ENCODE measurements at places on chromosomes 2 and 18. TPM values are rescaled to one million over a fixed set of nuclear protein-coding genes. Genes with fewer than 3 reads are reported as not detected.

Gene SCYGR7
- total RNA-seq: not detected

Gene CPO
- not detected for total RNA-seq

Gene TLX2
- not detected for total RNA-seq

- peaks cover 15% of the 10 kb centered on the region for H3K4me1 ChIP-seq
- no peaks in the 10 kb centered on the region for H3K27me3 ChIP-seq
- DNase-seq: no peak
- no peaks in the 10 kb centered on the region for H3K36me3 ChIP-seq
- H3K4me3 ChIP-seq: no peak overlapping the region
These were observed 63.4 kb downstream of the SMAD7 start for GRCh38 chr18:48887294-48887904.

- no peak for DNase-seq
- H3K36me3 ChIP-seq: no peaks in the 10 kb centered on the region
- no peak overlapping the region for H3K4me3 ChIP-seq
- H3K27me3 ChIP-seq: no peaks in the 10 kb centered on the region
- H3K4me1 ChIP-seq: no peaks in the 10 kb centered on the region
These were observed 1111.9 kb upstream of the GYPC start for GRCh38 chr2:125543968-125544514.

DNA sequence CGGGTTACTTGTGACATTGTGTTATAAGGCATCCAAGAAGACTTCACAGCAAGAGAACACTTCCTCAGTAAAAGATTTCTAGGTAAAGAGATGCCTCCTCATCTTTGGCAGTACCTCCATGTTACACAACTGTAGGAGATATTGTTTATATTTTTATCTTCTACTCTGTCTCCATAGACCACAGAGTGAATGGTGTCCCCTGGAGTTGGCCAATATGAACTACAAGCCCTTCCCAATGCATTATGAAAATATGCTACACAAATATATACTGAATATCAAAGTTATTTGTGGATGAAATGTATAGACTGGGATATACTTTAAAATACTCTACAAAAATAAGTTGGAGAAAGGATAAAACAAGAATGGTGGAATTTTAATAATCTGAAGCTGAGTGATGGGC, 46.7 kb downstream of the MBOAT2 start:
- H3K36me3 ChIP-seq: peaks cover 40% of the 10 kb centered on the region
- H3K27ac ChIP-seq: no peak overlapping the region
- DNase-seq: no peak
- H3K4me1 ChIP-seq: peaks cover 6% of the 10 kb centered on the region
- no peaks in the 10 kb centered on the region for H3K27me3 ChIP-seq
- H3K4me3 ChIP-seq: no peak overlapping the region

GRCh38 chr2:138814123-138814898, 34.1 kb upstream of the NXPH2 start:
- H3K4me3 ChIP-seq: no peak overlapping the region
- DNase-seq: no peak
- no peak overlapping the region for H3K27ac ChIP-seq
- H3K27me3 ChIP-seq: no peaks in the 10 kb centered on the region
- no peaks in the 10 kb centered on the region for H3K4me1 ChIP-seq
- no peaks in the 10 kb centered on the region for H3K36me3 ChIP-seq

DNA sequence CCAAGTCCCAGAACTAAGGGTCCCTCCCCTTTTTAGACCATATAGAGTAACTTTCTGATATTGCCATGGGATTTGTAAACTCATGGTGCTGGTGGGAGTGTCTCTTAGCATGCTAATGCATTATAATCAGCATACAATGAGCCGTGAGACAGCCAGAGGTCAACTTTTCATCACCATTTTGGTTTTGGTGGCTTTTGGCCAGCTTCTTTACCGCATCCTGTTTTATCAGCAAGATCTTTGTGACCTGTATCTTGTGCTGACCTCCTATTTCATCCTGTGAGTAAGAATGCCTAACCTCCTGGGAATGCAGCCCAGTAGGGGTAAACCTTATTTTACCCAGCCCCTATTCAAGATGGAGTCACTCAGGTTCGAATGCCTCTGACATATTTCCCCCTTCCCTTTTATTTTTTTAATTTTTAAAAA, 148.2 kb downstream of the PHLPP1 start:
- no peaks in the 10 kb centered on the region for H3K36me3 ChIP-seq
- no peak overlapping the region for H3K27ac ChIP-seq
- H3K27me3 ChIP-seq: no peaks in the 10 kb centered on the region
- 0 out of 2 replicates have a peak, but pooled peaks cover 3% of the 10 kb centered on the region for H3K4me1 ChIP-seq
- H3K4me3 ChIP-seq: no peak overlapping the region
- no peak for DNase-seq

GRCh38 chr2:217672472-217672871, 330.3 kb downstream of the TNS1 start:
- H3K36me3 ChIP-seq: no peaks in the 10 kb centered on the region
- DNase-seq: no peak
- no peaks in the 10 kb centered on the region for H3K4me1 ChIP-seq
- no peak overlapping the region for H3K27ac ChIP-seq
- no peak overlapping the region for H3K4me3 ChIP-seq

DNA sequence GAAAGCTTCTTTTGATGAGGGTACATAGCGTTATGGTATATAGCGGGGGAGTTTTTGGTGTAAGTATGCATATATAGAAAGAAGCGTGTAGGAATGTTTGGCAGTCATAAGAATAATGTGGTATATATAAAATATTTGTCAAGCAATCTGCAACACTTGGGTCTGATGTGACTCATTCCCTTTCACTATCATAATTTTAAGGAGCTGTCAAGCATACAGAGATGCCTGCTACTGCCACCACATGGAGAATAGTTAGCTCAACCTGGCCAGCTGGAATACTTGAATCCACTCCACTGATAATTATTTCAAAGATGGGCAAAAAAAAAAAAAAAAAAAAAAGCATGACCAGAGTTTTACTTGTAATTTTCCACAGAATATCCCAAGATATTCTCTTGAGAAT, 559.8 kb upstream of the REG3G start:
- H3K36me3 ChIP-seq: no peaks in the 10 kb centered on the region
- no peak overlapping the region for H3K4me3 ChIP-seq
- H3K4me1 ChIP-seq: no peaks in the 10 kb centered on the region
- no peak for DNase-seq
- H3K27me3 ChIP-seq: no peaks in the 10 kb centered on the region
- H3K27ac ChIP-seq: no peak overlapping the region

DNA sequence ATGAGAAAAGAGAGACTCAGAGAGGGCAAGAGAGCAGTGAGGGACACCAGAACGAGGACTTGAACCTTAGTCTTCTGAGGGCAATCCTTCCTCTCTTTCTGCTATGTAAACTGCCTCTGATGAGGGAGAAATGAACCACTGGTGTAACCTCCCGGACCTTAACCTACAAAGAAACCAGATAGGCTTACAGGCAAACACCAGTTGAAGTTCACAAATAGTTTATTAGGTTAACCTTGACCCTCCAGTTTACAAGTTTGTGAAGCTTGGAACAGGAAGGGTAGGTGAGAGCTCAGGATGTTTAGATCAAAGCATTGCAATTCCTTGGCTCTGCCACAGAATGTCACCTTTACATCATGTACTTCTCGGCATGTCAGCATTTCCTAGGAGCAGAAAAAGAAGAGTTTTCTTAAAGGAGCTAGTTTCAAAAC, 486.4 kb upstream of the SPRED2 start:
- DNase-seq: no peak
- no peaks in the 10 kb centered on the region for H3K27me3 ChIP-seq
- H3K27ac ChIP-seq: no peak overlapping the region
- no peaks in the 10 kb centered on the region for H3K4me1 ChIP-seq
- no peaks in the 10 kb centered on the region for H3K36me3 ChIP-seq
- H3K4me3 ChIP-seq: no peak overlapping the region
